ENCODE measurements at places on chromosomes 5 and 9.
A peak's percentile ranks its signal among the peaks of the same experiment; 100 is the strongest.

DNA sequence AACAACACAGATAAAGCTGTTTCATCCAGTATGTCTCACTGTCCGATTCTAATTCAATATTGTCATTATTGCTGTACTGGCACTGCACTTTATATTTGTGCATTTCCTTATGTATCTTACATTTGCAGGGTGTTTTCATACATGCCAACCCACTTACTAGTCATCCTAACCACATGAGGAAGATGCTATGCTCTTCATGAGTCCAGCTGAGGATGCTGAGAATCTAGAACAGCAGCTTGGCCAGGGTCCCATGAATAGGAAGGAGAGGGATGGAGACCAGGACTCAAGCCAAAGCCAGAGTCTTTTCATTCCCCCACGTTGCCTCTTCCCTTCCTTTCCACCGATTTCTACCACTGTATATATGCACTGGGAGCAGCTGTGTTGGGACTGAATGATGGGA is 292.8 kb upstream of the KLF4 start:
- DNase-seq, result no peak

GRCh38 chr9:71353720-71354119 is 232.3 kb upstream of the TRPM3 start:
- no peak for DNase-seq

- DNase-seq, result no peak
Observed at GRCh38 chr5:157917899-157918809, 59.2 kb upstream of the CLINT1 start.

DNA sequence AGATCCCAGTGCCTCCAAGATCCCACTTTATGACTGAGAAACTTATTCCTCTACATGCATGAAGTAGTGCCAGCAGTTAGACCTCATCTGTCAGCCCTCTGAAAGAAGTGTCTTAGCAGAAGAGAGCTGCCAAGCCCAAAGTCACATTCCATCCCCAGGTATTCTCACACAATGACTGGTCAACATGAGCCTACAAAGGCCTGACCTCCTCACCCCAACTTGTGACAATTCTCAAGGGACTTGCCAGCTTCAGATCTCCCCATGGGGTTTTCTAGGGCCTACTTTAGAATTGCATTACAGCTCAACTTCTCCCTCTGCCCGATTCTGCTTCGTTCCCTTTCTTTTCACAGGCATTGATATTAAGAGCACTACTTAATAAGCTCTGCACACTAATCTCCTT is 393.8 kb upstream of the SLC30A5 start:
- DNase-seq, result no peak

- no peak for DNase-seq
Observed at GRCh38 chr5:21910731-21911130, 942.4 kb downstream of the CDH12 start.

DNA sequence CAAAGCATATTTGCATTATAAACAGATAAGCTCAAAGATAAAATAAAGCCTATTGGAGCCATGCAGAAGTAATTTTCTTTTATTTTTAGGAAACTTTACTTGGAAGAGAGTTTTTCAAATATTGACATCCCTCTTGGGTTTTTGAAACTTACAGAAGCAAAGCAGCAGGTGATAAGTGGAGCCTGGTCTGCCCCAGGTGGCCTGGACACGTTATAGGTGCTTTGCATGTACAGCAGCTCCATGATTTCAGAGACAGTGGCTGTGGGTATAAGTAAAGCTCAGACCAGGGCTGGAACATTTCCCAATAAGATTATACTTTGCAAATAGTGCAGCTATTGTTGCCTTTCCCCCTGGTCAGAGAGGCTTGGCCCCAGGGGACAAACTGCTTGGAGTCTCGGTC is 51.5 kb downstream of the CCDC192 start:
- no peak for DNase-seq

DNA sequence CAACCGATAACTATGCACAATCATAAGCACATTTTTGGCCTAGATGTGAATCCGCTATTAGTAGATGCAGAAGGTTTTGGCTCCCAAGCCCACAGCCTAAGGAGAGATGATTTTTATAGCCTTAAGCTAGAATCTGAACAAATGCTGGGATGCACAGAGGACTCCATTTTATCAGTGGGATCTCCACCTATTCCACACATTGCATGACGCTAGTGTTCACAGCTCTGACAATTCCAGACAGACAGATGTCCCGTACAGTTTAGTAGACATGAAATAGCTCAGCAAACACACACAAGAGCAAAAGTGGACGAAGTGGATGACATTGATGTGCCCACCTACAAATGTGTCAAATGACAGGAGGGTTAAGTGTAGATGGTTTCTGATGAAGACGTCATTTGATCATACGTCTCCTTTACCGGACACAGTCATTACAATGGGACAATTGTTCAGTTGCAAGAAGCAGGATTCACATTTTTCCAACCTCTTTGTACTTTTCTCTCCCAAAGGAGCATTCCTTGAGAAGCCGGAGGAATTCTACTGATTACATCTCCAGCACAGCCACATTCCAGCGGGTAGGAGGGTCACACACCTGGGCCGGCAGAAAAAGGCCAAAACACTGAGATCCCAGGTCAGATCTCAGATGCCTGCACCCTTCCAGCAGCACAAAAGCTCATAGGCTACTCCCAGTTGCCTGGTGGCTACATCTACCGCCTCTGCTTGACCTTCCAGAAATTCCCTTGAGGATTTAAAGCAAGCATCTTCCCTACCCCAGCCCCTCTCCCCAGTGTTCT is 202.4 kb downstream of the SLIT3 start:
- no peak for DNase-seq

GRCh38 chr9:12403721-12404120 is 289.5 kb upstream of the TYRP1 start:
- DNase-seq, result no peak

DNA sequence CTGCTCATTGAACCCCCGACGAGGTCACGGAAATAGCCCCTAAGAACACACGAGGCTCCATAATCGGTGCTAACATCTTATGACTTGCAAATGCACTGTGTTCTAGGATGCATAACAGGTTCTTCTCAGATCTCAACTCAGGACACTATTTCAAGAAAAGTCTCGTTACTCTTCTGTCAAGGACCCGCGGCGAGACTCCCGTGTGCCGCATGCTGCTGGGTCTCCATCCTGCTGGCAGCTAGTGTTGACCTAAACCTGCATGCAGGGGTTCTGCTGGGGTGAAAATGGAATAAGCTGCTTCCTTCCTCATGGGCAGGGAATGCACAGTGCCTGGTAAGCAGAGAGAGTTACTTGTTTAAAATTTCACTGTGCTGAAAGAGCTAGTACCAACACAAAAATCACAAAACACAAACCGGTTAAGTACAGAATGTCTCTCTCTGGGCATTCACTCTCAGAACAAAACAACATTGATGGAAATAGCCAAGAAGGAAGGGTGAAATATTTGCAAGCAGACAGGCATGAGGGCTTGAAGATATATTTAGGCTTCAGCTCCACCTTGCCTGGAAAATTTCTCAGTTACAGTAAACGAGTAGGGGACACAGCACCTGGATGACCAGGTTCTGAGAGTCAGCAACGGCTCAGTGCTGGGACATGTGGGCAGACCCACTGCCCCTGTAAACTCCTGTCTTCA is 416.5 kb downstream of the GADD45G start:
- DNase-seq, result no peak

GRCh38 chr9:89743573-89744254 is 138.9 kb downstream of the GADD45G start:
- DNase-seq, result no peak

GRCh38 chr5:172556971-172557461 is 84.0 kb upstream of the NEURL1B start:
- DNase-seq, result peak; percentile 50

DNA sequence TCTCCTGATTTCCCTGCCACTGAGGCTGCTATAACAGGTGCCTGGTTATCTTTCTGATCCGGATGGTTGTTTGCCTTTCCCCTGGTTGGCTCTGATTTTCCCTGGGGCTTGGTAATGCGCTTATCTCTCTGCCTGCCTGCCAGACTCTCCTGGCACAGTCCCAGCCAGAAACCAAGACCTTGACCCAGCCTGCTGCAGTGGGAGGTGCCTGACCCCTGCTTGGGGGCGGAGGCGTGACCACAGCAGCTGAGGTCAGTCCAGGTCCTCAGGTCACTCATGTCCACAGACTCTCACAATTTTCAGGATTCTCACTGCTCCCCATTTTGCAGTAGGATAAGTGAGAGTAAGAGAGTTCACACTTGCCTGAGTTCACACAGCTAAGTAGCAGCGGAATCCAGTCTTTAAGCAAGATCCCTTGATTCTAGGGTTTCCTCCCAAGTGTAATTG is 24.4 kb upstream of the SYNPO start:
- DNase-seq, result no peak

GRCh38 chr5:160097991-160098390 is 21.3 kb downstream of the PWWP2A start:
- DNase-seq, result no peak

- no peak for DNase-seq
Observed at GRCh38 chr5:176887252-176887849, 11.8 kb downstream of the HK3 start.
